ENCODE measurements at places on chromosomes 4 and X.

GRCh38 chr4:10983268-10983667 lies 298.7 kb upstream of the CLNK start:
- DNase-seq, result no peak

GRCh38 chr4:124943145-124943889 lies 230.8 kb upstream of the ANKRD50 start:
- no peak for DNase-seq

GRCh38 chr4:41154010-41154813 lies 60.1 kb downstream of the APBB2 start:
- no peak for DNase-seq

DNA sequence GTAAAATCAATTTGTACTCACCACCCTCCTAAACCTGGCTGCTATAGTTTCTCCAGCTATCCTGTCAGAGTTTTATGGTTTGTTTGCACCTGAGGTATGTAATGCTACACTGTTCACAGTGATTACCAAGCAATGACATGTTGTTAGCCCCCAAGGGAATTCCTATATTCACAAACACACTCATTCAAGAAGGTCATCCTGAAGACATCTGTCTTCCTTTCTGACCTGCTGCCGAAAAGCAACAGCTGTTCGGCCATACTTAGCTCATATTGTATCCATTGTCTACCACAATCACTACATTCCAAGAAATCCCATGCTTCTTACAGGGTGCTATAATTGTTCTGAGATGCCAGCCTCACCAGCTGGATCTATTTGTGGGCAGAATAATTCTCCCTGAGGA lies 160.1 kb upstream of the GYPA start:
- DNase-seq, result no peak

Data from 8988T (cell line).